ENCODE measurements at places on chromosomes 12 and 14.

DNA sequence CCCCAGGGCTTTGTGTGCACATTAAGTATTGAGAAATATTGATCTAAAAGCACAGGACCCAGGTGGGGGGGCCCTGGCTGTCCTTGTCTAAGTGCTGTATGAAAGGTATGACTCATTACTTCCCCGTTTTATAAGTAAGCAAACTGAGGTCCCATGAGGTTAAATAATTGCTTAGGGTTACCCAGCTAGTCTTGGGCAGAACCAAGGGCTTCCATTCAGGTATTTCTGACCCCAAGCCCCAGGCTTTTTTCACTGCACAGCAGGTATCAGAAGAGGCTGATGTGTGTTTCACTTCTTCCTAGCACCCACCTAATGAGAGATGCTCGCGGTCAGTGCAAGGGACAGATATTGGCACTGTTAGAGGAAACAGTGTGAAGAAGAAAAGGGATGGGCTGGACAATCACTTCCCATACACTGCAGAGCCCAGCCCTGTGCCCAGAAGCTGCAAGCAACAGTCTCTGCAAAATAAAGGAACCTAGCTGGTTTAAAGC lies 4.7 kb upstream of the TC2N start:
- ATAC-seq, result no peak

DNA sequence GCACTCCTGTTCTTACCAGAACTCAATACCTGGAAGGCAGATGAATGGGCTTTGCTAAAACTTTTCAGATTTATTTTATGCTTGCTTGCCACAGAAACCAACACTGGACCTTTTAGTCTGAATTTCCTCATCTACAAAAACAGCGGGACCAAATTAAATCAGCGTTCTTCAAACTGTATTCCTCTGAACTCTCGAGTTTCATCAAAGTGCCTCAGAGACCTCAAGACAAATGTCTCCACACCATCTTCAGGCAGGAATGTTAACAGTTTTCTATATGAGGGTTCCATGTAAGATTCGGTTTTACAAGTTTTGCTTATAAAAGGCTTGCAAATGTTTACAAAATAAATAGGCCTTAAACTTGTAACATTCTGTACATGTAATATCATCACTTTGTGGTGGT lies 74.6 kb downstream of the MED13L start:
- ATAC-seq, result no peak

DNA sequence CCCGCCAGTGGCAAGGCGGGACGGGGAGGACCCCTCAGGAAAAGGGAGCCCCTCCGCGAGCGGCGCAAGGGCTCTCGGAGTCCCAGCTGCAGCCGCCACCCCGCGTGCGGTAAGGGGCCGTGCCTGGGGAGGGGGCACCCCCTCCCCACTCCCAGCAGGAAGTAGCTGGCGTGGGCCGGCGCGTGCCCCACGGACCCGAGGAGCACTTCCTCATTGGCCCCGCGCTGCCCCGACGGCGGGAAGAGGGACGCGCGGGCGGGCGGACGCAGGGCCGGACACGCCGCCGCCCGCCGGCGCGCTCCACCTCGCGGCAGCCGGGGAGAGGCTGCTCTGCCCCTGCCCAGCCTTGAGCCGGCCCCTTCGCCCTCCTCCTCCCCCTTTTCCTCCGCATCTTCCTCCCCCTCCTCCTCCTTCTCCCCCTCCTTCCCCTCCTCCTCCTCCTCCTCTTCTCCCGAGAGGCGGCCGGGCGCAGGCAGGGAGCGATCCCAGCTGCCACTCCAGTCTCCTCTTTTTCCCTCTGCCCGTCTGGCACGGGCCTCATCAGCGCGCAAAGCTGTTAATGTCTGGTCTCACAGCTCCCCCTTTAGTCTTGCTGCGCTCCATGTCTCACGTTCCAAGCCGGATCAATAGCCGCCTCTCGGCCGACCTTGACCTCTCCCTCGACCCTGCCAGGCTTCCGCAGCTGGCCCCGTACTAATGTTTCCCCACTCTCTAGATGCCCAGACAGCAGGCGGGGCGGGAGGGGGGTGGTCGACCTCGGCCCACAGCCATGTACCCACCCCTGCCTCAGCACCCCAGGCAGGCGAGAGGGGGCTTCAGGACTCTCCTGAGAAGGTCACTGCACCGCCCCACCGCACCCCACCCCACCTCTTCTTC lies 2.6 kb upstream of the BCL11B start:
- ATAC-seq, result peak; percentile 65

GRCh38 chr14:52021957-52022600 lies 32.7 kb downstream of the RTRAF start:
- no peak for ATAC-seq

DNA sequence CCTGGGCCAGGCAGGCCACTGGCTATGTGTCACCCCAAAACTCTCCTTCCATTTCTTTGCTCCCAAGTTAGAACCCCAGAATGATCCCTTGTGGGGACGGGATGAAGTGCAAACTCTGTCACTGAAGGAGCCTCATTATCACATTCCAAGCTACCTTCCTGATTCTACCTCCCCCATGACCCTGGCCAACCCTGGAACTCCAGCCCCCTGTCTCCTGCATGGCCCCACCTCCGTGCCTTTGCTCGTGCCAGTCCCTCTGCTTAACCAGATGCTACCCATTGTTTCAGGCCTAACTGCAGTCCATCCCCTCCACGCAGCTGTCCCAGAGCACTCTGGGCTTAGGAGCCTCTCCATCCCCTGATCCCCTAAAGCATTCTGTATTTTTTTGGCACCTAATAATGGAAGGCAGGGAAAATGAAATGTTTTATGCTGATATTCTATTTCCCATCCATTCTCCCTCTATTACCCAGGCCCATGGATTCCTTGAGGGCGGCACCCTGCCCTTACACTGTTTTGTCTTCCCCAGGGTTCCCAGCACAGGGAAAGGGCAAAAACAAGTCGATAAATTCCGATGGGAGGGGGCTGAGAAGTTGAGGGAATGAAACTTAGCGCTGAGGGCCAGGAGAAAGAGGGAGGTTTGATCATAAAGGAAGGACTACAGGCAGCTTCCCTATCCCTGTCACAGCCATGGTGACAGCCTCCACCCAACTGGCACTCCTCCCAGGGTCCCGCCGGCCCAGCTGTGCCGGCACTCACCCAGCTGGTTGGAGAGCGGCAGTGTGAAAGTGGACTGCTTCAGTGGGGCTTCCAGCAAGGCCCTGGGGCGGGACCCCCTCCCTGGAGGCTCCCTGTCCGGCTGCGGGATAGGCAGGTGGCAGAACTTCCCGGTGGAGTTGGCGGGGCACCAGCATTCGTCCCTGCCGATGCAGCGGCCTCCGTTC lies 58.1 kb downstream of the ISCA2 start:
- no peak for ATAC-seq

DNA sequence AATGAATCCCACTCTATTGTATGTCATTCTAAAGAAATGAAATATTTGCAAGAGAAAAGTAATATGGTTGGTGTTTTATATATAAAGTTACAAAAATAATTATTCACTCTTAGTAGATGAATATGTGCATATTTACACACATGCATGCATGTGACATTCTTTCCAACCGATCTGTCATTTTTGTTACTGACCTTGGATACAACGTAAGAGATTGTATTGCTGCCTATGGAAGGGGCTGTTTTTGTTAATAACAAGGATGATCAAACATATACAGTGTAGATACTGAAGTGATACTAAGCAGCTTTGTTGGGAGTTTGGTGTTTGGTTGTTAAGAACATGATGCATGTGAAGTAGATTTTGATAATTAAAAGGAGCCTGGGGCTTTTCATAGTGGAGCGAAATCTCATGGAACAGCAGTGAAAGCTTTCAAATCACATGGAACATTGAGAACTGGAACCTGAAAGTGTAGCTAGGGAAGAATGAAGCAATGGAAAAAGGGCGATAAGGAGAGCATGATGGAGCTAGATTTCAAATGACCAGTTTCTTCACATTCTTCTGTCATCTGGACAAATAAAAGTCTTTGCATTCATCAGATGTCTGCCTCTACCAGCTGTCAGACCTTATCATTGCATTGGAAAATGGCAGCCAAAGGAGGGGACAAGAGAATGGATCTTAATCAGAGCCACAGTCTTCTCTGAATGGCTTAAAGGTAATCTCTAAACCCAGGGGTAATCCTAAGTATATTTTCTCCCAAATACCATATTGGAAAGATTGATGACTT lies 10.0 kb downstream of the BORCS5 start:
- ATAC-seq, result peak; percentile 68

DNA sequence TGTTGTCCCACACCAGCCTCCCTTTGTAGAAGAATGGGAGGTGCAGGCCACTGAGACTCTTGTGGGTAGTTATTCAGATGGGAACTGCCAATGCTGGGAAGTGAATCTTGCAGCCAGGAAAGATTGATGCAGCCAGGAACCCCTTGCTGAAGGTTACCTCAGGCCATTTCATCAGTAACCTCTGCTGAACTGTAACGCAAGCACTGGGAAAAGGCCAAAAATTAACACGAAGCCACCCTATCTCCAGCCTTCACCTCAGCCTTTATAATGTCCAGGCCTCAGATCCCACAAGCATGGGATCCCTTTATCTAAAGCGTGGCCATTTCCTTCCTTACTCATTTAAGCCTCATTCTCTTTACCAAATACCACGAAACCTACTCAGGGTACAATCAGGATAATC lies 211.1 kb downstream of the SPTSSA start:
- ATAC-seq, result peak; percentile 24

DNA sequence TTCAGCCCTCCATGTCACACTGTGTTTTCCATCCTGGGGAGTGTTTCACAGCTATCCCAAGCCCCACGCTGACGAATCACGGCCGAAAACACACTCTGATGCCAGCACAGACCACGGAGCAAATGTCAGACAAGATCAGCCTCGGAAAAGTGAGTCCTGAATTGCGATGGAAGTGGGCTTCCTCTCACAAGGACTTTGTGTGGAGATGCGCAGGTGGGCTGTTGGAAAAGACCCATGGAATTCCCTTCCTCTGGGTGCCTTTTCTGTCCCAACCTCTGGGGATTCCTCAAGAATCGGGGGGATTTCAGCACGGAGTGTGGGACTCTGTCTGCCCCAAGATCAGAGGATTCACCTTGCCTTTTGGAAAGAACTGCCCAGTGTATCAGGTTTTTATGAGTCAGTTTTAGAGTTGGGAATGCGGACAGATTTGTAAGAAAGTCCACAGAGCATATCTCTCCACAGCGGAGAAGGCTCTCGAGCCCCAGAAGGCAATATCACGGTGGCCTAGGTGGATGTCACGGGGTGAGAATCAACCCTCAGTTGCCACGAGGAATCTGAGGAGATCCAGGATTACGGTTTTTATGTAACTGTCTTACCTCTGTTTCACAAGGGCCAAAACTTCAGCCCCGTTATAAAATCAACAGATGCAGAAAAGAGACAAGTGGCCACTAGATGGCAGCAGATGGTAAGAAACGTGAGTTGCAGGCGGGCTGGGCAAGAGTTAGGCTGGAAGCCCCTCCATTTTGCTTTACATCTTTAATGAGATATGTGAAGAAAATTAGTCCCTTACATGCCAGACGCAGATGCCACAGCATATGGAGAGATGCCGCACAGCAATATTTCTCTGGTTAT lies 201.9 kb downstream of the DAD1 start:
- ATAC-seq, result peak; percentile 65

DNA sequence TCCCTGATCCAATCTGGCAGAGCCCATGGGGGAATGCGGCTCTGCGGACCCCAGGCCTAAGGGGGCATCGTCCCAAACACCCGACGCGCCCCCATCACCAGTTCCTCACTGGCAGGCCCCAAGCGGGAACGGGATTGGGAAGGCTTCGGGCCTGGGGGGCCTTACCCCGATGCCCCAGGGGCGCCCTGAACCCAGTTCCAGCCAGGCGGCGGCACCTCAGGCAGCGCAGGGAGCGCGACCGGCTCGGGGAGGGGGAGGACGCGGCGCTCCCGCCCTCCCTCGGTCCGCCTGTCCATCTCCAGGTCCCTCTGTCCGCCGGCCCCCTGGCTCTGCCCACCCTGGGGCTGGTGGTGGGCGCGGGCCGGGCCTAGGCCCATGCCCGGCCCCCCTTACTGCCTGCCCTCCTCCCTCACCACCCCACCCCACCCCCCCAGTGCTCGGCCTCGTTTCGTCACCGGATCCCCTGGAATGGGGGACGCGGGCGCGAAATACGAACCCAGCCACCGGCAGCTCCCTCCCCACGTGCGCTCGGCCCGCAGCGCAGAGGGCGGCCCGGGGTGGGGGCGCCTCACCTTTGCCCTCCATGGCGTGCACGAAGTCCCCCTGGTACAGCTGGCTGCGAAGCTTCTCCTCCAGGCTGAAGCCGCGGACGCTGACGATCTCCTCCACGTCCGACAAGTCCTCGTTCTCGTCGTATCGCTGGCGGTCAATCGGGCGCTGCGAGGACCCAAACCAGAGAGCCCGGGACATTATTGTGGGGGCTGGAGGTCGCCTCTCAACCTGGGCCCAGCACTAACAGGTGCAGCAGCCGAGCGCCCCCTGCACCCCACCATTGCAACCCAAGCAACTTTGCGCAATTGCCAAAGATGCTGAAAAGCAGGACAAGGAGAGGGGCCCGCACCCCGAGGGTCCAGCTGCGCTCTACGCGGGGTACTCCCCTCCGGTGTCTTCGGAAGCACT lies 2.3 kb downstream of the KDM2B start:
- peak; percentile 17 for ATAC-seq

- ATAC-seq, result peak; percentile 80
These were observed 8.3 kb downstream of the REC8 start for GRCh38 chr14:24179961-24180796.

DNA sequence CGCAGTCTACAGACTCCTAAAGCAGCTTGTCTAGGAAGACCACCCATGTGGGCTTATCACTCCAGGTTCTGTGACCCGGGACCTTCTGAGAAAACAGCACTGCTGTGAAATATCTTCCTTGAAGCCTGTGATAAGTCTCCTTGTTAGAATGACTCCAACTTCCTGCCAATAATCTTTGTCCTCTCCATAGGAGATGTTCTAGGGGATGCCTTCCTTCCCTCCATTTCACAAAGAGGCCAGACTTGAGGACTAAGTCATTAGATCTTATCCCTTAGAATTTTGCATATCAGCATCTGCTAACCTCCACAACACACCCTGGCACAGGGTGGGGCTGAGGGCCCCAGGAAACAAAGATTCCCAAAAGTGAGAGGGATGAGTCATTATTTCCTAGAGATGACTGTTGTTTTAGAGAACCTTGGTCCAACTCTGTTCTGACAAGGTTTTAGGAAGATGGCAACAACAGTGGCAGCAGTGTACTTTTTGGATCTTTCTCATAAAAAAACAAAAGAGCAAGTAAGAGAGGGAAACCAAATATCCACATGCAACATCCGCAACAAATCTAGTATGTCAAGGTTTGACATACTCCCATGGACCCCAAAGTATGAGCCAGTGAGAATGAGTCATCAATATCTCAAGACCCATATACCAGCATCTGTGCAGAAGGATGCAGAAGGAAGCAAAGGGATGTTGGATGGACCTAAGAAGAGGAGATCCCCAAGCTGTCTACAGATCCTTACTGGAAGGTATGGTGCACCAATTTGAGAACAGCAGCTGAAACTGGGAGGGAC lies 6.0 kb downstream of the LTB4R start:
- ATAC-seq, result no peak

Measured in motor neuron (in vitro differentiated cells).